Naive B cell (primary cell): ENCODE measurements at places on chromosomes 5 and 9. TPM values are rescaled to one million over a fixed set of nuclear protein-coding genes. Genes with fewer than 3 reads are reported as not detected.
A peak's percentile ranks its signal among the peaks of the same experiment; 100 is the strongest.

GMCL2 gene
- not detected for polyA plus RNA-seq

- DNase-seq, result no peak
These were observed 729.8 kb downstream of the EFNA5 start for GRCh38 chr5:106940986-106941385.

GRCh38 chr5:125439243-125439642 lies 692.8 kb upstream of the ZNF608 start:
- DNase-seq, result no peak

PDE6A gene
- polyA plus RNA-seq, result not detected

DNA sequence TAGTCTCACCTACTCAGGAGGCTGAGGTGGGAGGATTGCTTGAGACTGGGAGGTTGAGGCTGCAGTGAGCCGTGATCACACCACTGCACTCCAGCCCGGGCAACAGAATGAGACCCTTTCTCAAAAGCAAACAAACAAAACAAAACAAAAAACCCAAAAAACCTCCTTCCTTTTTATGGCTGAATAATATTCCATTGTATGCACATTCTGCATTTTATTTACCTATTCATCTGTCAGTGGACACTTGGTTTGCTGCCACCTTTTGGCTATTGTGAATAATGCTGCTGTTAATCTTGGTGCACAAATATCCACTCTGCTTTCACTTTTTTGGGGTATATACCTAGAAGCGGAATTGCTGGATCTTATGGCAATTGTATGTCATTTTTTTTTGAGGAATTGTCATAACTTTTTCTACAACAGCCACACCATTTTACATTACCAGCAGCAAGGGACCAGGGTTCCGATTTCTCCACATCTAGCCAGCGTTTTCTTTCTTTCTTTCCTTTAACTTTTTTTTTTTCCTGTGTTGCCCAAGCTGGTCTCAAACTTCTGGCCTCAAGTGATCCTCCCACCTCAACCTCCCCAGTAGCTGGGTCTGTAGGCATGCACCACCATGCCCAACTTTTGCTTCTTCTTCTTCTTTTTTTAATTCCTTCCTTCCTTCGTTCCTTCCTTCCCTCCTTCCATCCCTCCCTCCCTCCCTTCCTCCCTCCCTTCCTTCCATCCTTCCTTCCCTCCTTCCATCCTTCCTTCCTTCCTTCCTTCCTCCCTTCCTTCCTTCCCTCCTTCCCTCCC lies 30.6 kb downstream of the NKX2-5 start:
- peak; percentile 7 for DNase-seq

DNA sequence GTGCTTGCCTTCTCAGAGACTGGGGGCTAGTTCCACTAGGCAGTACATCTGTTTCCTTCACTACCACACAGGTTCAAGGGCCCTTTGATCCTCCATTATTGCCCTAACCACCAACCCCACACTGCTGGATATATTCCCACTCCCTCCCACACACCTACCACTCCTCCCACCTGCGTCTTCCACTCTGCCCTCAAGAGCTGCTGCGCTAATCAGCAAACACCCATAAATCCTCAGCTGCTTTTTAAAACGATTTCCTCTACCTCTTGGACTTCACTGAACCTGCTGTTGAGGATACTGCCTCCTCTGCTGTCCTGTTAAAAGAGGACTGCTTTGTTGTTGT lies 120.9 kb downstream of the MAPKAP1 start:
- DNase-seq, result no peak

DNA sequence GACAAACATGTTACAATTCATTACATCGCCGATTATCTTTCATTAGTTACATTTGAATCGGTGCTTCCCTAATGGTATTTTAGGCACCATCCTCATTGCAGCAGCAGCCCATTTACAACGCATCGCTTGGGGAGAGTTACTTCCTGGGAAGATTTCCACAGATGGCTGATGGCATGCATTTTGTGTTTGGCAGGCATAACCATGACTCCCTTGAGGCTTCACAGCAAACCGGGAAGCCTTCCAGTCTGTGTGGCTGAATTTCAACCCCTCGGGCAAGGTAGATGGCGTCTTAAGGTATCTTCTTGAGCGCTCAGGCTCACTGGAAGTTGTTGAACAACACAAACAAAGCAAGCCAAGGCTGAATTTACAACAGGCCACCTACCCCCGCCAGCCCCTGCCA lies 1.6 kb upstream of the DNAH5 start:
- DNase-seq, result no peak

SPINK13 gene
- polyA plus RNA-seq, result not detected

- DNase-seq, result no peak
These were observed 77.9 kb upstream of the RPS23 start for GRCh38 chr5:82356021-82356420.

GRCh38 chr5:177446200-177447065 lies at the start of gene PRR7:
Gene PRR7 (plus strand): TSS chr5:177446814. CDS start chr5:177455068, 8,254 bp downstream.
- DNase-seq, result peak; percentile 79
